Activated CD8-positive, alpha-beta memory T cell treated with anti-CD3 and anti-CD28 coated beads for 36 hours (primary cell): ENCODE measurements at places on chromosomes 11 and 22. TPM values are rescaled to one million over a fixed set of nuclear protein-coding genes. Genes with fewer than 3 reads are reported as not detected.

The MAP6 gene
- total RNA-seq, result 0.13 TPM

The ABCG4 gene
- not detected for total RNA-seq

The C11orf71 gene
- total RNA-seq, result 6.5 TPM

The GLYAT gene
- not detected for total RNA-seq

The CFAP300 gene
- not detected for total RNA-seq

The THRSP gene
- total RNA-seq, result not detected

The PNPLA5 gene
- not detected for total RNA-seq

The OR52K2 gene
- not detected for total RNA-seq

The SLC1A2 gene
- total RNA-seq, result not detected

The CYP2D6 gene
- 1.2 TPM for total RNA-seq

The LGALS12 gene
- total RNA-seq, result not detected

The KIF18A gene
- 13.5 TPM for total RNA-seq

The UVRAG gene
- total RNA-seq, result 16.4 TPM

The TMEM184B gene
- total RNA-seq, result 28.8 TPM

The LRP4 gene
- 0.38 TPM for total RNA-seq

The DAGLA gene
- 0.06 TPM for total RNA-seq
